ENCODE measurements at places on chromosomes 4 and X. TPM values are rescaled to one million over a fixed set of nuclear protein-coding genes. Genes with fewer than 3 reads are reported as not detected.

DNA sequence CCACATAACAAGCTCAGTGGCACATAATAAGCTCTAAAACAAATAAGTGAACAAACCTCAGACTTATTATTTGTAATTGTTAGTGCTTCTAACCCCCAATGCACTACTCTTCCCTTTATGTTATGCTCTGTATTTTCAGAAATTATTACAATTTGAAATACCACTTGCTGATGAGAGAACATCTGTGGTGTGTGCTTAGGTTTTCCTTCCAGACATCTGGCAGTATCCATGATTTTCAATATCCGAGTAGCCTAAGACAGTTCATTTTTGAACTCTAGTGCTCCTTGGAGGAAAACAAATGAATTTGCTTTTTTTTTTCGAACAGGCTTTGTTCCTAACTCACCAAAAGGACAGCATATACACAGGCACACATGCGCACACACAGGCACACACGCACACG lies 278.7 kb upstream of the CLNK start:
- H3K36me3 ChIP-seq = no peaks in the 10 kb centered on the region
- H3K4me1 ChIP-seq = no peaks in the 10 kb centered on the region
- no peaks in the 10 kb centered on the region for H3K27me3 ChIP-seq
- no peak for DNase-seq

DNA sequence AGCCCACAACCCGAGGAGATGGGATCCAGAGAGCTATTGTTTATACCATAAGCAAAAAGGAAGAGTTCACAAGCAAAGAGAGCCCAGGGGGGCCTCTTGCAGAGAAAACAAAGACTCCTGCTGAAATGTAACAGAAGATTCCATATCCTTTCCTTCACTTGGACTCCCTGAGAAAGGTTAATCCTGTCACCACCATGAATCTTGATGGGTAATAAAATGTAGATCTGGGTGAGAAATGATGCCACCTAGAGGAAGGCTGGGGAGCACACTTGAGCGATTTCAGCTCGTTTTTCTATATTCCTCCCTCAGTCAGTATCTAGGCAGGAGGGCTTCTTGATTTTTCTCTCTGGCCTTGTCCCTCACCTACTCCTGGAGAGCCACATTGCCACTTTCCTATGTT lies 10.2 kb upstream of the KCNE5 start:
- no peaks in the 10 kb centered on the region for H3K27me3 ChIP-seq
- DNase-seq = no peak
- no peaks in the 10 kb centered on the region for H3K36me3 ChIP-seq
- no peak overlapping the region for H3K27ac ChIP-seq
- H3K4me3 ChIP-seq = no peak overlapping the region
- H3K4me1 ChIP-seq = no peaks in the 10 kb centered on the region

GRCh38 chrX:123884809-123885408 lies 25.1 kb downstream of the XIAP start:
- no peaks in the 10 kb centered on the region for H3K36me3 ChIP-seq
- no peaks in the 10 kb centered on the region for H3K27me3 ChIP-seq
- no peak overlapping the region for H3K4me3 ChIP-seq
- no peak for DNase-seq
- no peaks in the 10 kb centered on the region for H3K4me1 ChIP-seq

GRCh38 chr4:10582059-10582686 lies 102.4 kb downstream of the CLNK start:
- no peaks in the 10 kb centered on the region for H3K27me3 ChIP-seq
- H3K36me3 ChIP-seq = no peaks in the 10 kb centered on the region
- H3K4me3 ChIP-seq = no peak overlapping the region

DNA sequence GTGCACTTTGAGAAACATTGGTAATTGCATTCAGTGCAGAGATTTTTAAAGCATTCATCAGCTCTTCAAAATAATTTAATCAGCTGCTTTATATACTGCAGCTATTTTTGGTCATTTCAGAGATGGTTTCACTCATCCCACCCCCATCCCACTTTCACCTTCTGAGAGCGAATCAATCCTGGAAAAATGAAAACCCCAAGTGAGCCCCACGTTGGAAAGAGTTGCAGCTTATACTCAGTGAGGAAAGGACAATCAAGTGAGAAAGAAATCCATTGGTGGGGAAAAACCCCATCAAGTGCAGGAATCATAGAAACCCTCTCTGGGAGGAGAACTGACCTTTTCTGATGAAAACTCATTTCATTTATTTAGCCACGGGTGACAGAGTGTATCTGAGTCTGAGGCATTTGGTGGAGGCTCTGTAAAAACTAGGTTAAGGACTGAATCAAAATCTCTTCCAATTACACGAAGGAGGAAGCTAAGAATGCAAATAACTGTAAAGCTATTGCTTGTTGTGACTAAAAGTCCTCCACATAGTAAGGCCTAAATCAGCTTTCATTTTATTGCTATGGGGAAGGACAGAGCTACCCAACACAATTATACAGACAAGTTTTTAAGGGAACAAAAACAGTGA lies 240.4 kb upstream of the PGRMC2 start:
- H3K36me3 ChIP-seq = no peaks in the 10 kb centered on the region
- no peak overlapping the region for H3K4me3 ChIP-seq
- peaks cover 23% of the 10 kb centered on the region for H3K4me1 ChIP-seq

Gene TRPC5OS
- total RNA-seq = not detected

Gene PRR32
- not detected for total RNA-seq

DNA sequence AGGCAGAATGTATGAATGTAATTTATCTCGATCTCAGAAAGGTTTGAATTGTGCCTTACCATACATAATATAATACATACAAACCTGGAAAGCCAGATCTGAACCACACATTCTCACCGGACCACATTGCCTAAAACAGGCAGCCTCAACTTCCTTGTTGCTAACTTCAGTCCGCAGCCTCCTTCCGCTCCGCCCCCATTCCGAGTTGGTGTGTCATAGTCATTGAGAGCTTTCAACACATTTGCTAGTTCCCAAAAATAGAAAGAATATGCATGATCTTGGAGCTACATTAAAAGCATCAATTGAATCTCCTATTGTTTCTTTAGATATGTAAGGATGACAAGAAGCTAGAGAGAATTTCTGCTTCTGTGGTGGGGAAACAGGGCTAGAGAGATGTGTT lies 127.2 kb downstream of the ARHGEF9 start:
- H3K4me3 ChIP-seq = no peak overlapping the region
- no peaks in the 10 kb centered on the region for H3K4me1 ChIP-seq

Gene STAP1
- not detected for total RNA-seq

GRCh38 chrX:49129427-49129826 lies 5.9 kb upstream of the GPKOW start:
- no peak overlapping the region for H3K27ac ChIP-seq
- no peak overlapping the region for H3K4me3 ChIP-seq
- H3K27me3 ChIP-seq = no peaks in the 10 kb centered on the region
- no peaks in the 10 kb centered on the region for H3K36me3 ChIP-seq
- no peaks in the 10 kb centered on the region for H3K4me1 ChIP-seq
- no peak for DNase-seq

DNA sequence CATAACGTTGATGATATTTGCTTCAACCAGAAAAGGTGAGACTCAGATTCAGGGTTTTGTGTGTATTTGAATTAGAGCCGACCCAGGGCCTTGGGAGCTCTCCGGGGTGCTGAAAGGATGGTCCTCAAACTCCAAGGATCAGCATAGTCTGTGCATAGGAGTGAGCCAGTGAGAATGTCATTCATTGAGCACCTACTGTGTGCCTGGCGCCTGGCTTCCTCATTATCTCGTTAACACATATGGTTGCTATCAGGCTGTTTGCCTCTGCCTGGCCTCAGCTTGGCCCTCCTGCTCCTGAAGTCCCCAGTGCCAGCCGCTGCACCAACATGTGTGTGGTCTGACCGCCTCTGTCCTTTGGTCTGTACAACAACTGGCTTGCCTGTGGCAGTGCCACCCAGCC lies 25.1 kb upstream of the JAKMIP1 start:
- H3K36me3 ChIP-seq = no peaks in the 10 kb centered on the region
- no peak for DNase-seq
- no peaks in the 10 kb centered on the region for H3K27me3 ChIP-seq
- H3K4me1 ChIP-seq = no peaks in the 10 kb centered on the region
- H3K4me3 ChIP-seq = no peak overlapping the region
- H3K27ac ChIP-seq = no peak overlapping the region

DNA sequence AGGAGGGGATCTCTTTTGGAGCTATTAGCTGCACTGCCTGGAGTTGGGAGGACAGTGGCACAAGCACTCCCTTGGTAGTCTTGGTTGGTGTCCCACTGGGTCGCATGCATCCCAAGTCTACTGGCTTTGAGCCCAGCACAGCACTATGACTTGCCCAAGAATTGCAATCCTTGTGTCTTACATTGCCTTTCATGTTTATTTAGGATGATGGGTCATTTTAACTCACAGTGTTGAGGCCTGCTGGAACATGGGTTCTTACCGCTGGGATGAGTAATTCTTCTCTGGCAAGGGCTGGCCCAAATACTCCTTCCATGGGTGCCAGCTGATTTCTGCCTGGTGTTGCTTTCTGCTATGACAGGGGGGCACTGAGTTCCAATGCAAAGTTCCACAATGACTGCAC lies 185.5 kb downstream of the TEX13C start:
- no peak overlapping the region for H3K4me3 ChIP-seq
- no peaks in the 10 kb centered on the region for H3K36me3 ChIP-seq
- H3K4me1 ChIP-seq = no peaks in the 10 kb centered on the region
- no peak for DNase-seq
- H3K27ac ChIP-seq = no peak overlapping the region

DNA sequence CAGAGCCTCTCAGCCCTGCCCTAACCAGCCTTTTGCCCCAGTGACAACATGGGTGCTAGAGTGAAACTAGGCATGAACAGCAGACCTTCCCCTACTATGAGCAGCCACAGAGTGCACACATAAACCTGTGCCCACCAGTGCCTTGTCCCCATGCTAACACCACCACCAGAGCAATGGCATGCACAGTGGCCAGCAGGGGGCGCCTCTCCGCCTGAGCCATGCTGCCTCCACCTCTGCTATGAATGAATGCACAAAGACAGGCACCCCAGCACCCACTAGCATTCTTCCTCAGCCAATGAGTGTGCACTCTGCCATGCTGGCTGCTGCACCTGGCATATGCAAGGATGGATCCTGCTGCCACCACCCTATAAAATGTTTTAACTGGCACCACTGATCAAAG lies 286.9 kb upstream of the FGF16 start:
- no peaks in the 10 kb centered on the region for H3K36me3 ChIP-seq
- no peak overlapping the region for H3K4me3 ChIP-seq
- H3K27ac ChIP-seq = no peak overlapping the region
- DNase-seq = no peak
- no peaks in the 10 kb centered on the region for H3K4me1 ChIP-seq

DNA sequence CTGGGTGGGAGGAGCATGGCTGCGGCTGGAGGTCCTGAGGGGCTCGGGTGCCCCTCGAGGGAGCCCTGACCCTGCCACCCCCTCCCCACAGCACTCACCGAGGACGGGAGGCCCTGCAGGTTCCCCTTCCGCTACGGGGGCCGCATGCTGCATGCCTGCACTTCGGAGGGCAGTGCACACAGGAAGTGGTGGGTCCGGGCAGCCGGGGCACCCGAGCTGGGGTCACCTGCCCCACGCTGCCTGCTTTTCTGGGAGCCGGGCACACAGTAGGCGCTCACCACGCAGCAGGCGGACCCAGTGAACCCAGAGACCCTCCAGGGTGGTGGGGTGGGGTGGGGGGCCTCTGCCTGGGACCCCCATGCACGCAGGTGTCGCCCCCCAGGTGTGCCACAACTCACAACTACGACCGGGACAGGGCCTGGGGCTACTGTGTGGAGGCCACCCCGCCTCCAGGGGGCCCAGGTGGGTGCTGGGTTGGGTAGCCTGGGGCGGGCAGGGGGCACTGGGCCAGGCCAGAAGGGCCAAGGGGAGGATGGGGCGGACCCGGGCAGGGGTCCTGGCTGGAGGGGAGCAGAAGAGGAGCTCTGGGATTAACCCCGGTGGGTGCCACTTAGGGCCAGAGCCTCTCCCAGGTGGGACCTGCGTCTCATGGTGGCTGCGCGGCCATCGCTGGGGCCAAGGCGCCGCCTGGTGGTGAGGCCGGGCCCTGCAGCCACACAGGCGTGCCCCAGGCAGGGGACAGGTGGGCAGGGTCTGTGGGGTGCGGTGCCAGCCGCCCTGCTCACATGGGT lies 1.4 kb downstream of the HGFAC start:
- H3K27ac ChIP-seq = no peak overlapping the region
- H3K4me1 ChIP-seq = peaks cover 5% of the 10 kb centered on the region

DNA sequence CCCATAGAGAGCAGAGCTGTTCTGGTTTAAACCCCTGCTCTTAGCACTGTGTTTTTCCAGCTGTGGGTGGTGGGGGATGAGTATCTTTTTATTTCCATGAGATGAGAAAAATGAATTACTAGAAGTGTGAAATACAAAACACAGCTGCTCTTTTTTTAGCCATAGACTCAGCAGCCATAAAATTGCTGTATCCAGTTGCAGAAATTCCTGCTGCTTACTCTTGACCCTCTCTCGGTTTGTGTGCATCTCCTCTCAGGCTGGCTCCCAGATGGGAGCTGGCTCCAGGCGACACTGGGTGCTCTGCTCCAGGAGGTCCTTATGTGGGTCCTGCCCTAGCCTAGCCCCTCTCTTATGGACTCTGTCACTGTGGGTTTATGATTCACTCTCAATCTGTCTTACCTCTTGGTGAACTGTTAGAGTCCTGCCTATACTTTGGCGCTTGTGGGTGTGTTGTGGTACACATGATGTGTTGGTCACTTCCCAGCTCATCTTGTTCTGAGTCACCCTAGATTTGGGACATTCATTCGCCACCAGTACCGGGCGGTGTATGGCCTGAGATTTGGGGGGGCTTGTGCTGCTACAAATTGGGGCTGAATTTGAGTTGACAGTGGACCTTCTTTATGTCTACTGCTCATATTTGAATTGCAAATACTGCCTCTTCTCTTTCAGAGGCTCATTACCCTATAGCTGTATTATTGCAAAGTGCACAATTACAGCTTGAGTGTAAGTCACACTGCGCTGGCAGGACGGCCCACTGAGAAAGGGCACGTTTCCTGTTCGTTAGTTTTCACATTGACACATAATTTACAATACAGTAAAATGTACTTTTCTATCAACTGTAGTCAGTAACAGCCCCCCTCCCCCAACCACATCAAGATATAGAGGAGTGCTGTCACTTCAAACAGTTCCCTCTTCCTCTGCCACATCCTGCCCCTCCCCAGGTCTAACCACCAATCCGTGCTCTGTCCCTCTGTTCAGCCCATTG lies 46.9 kb upstream of the MSANTD1 start:
- peaks cover 11% of the 10 kb centered on the region for H3K36me3 ChIP-seq
- DNase-seq = no peak
- H3K27me3 ChIP-seq = no peaks in the 10 kb centered on the region

DNA sequence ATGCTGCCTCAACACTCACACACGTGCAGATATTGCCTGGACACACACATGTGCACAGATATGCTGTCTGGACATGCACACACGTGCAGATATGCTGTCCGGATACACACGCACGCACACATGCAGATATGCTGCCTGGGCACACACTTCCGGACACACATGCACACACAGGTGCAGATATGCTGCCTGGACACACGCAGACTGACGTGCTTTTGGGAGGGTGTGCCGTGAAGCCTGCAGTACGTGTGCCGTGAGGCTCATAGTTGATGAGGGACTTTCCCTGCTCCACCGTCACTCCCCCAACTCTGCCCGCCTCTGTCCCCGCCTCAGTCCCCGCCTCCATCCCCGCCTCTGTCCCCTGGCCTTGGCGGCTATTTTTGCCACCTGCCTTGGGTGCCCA lies 14.7 kb downstream of the FGFRL1 start:
- no peaks in the 10 kb centered on the region for H3K27me3 ChIP-seq
- H3K4me1 ChIP-seq = no peaks in the 10 kb centered on the region
- H3K4me3 ChIP-seq = no peak overlapping the region

All from vagina (tissue), 2 donors.